Renal cortex interstitium (tissue), 15 donors: ENCODE measurements at places on chromosomes 7 and 10. TPM values are rescaled to one million over a fixed set of nuclear protein-coding genes. Genes with fewer than 3 reads are reported as not detected.

DNA sequence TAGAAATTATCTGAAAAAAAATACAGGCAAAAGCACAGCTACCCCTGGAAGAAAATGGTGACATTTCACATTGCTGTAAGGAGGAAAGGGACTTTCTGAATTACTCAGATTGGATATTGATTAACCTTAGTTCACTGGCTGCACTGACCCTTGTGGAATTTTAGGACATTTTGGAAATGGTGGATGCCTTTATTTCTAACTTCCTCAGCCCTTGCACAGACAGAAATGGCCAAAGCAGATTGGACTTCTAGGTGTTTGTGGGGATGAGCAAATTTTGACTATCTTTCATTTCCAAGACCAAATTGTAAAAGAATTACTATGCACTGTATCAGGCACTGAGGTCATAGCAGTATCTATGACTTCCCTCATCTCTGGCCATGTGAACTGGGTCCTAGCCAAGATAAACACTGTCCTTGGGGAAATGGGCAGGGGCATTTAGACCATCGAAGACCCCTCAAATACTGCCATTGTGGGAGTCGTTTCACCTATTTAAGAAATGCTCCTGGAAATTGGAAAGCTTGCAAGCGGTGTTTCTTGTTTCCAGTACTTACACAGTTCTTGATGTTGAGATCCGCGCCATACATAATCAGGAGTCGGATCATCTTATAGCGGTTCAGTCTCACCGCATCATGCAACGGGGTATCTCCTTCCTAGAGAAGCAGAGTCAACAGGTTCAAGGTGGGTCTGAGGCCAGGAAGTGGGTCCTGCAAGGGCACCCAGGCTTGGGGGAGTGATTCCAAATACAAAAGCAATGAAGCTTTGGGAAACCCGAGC is 5.7 kb downstream of the ANKRD1 start:
- no peak for DNase-seq

Gene FAM25G
- not detected for polyA plus RNA-seq

DNA sequence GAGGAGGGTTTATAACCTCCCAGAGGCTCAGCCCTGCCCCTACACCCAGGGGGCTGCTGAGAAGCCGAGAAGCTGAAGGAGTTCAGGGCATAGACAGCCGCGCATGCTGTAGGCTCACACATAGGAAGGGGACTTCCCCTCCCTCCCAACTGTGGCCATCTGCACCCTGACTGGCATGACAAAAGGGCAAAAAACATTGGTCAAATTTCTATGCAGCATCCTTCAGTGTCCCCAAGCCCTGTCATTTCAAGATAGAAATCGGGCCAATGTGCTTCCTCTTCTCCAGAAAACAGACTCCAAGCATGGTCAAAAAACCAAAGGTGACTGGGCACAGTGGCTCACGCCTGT is 55.9 kb upstream of the MYL10 start:
- no peak for DNase-seq

Gene ECHDC3
- polyA plus RNA-seq = 16.6 TPM

Gene KIAA1217
- 112 TPM for polyA plus RNA-seq

GRCh38 chr10:107894516-107894915 is 730.0 kb upstream of the SORCS1 start:
- DNase-seq = no peak

GRCh38 chr7:84722086-84722485 is 464.8 kb downstream of the SEMA3D start:
- no peak for DNase-seq

DNA sequence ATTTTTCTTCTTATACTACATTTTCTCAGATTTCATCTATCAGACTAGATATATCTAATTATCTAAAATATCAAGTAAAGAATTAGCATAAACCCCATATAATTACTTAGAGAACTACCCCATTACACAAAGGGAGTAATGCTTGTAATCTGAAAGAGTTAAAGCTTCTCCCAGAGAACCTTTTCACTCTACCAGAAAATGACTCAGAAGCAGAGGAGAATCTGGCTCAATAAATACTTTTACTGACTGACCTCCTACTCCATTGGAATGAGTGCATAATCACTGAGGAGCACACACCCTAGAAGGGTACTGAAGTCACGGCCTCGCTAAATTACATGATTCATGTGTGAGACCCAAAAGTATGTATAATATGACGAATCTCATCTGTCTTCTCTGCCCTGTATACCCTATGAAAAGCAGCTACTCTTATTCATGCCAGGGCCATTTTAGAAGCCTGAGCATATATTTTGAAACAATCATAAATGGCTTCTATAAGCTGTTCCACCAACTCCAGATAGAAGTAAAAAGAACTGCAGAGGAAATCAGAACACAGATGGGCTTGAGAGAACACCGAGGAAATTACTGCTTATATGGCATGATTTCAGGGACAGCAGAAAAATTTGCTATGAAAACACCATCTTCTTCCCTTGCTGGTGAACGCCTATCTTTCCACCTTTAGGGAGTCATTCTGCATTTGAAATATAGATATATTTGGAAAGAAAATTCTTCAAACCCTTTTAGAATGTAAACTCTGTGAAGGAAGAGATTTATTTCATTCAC is 32.7 kb downstream of the DNMBP start:
- no peak for DNase-seq
